HT-29 (cell line): ENCODE measurements at places on chromosomes 6 and 20. TPM values are rescaled to one million over a fixed set of nuclear protein-coding genes. Genes with fewer than 3 reads are reported as not detected.

- peak; percentile 62 for DNase-seq
These were observed 180.3 kb downstream of the ANKRD60 start for GRCh38 chr20:58048096-58048702.

GRCh38 chr20:53814060-53814459 lies 220.4 kb upstream of the ZNF217 start:
- no peak for DNase-seq

DNA sequence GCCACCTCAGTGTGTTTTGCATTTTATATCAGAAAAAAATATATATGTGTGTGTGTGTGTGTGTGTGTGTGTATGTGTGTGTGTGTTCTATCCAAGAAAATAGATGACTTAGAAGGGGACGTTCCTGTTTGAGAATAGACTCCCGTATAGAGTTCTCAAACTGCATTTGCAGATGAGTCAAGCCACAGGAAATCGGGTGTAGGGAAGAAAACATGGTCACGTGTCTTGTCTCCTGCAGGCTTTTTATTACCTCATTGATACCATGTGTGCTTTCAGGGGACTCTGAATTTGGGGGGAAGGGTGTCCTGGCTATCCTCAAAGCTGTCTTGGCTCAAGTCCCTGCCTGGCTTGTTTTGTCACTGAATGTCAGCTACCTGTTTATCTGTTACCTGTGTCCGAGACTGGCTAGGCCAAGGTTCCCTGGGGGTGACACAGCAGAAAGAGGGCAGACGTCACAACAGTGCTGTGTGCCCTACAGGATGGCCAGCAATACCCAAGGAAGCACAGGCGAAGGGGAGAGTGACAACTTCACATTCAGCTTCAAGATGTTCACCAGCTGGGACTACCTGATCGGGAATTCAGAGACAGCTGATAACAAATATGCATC lies 55.7 kb upstream of the NOP56 start:
- no peak for DNase-seq

GRCh38 chr6:113397236-113397635 lies 459.9 kb upstream of the MARCKS start:
- no peak for DNase-seq

DNA sequence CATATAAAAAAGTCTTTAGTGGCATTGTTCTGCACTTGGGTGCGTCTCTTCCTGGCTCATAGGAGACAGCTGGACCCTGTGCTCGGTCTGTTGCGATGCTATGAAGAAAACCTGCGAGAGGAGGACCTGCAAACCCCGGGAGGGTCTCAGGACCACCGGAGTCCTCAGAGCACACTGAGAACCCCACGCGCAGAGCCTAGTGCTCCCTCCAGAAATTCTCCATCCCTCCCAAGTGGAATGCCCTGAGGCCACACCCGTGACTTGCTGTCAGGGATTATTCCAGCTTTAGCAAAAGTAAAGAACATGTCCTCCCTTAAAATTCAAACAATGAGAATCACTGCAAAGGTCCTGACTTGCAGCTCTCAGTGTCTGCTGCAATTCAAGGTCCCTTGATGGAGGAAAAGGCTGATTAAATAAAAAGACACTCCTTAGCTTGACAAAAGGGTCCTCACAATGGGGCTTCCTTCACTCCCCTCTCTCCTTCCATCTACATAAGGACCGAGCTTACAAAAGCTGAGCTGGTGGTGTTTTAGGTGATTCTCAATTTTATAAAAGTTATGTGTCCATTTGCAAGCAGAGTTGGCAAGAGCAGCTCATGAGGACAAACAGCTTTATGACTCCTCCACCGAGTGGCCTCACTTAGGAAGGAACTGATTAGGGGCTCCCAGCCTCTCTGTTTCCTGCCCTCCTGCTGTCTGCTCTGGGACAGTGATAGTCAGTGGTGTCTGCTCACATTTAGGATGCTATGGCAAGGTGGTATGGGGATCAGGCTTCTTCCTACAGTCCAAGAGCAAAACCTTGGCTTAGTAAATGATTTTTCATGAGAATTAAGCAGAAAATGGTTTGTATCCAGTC lies 97.0 kb downstream of the RAMACL start:
- no peak for DNase-seq

DNA sequence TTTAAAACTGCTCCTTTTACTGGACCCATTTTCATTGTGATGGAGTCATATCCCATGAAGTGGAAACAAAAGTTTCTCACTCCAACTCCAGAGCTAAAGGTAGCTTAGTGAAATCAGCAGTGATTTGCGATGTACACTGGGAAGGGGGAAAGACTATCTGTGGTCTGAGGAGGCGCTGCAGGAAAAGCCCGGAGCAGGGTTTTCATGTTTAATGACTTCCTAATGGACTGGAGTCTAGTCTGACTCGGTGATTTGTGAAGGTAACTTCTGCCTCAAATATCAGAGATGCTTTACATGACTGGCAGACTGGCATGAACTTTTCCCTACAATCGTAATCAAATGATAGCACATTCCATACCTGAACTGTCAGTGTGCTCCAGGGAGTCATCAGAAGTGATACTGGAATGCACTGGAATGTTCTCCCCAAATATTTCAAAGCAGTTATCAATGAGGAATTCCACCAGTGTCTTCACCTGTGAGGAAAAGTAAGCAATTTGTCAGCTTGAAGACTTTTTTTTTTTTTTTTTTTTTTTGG lies 7.0 kb downstream of the TAGAP start:
- DNase-seq, result no peak

DNA sequence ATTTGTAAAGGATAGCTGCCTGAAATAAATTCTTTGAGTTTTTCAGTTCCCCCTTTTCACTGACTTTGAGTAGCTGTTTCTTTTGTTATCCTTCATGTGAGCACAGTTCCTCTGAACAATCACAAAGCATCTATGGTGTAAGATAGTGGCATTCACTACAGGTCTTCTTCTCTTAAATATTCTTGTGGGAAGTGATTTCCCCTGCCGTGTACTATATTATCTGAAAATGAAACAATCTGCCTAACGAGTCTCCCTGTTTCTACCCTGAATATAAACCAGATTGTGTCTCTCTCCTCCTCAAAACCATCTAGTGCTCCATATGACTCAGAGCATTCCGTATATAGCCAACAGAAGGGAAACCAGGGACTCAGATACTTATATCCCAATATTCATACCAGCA lies 380.1 kb upstream of the SOX4 start:
- DNase-seq, result no peak

DNA sequence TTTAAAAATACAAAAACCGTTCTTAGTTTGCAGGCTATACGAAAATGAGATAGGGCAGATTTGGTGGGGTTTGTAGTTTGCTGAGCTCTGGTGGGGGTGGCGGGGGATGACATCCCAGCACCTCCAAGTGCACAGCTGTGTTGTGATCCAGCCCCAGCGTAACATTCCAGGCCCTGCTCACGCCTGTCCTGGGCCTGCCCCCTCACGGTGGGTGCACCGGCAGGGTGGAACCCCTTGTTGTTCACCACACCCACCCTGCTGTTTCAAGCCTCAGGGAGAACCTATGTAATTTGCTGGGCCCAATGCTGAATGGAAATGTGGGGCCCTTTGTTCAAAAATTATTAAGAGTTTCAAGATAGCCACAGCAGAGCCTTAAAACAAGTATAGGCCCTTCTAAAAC lies 25.0 kb downstream of the ARMC2 start:
- no peak for DNase-seq

DNA sequence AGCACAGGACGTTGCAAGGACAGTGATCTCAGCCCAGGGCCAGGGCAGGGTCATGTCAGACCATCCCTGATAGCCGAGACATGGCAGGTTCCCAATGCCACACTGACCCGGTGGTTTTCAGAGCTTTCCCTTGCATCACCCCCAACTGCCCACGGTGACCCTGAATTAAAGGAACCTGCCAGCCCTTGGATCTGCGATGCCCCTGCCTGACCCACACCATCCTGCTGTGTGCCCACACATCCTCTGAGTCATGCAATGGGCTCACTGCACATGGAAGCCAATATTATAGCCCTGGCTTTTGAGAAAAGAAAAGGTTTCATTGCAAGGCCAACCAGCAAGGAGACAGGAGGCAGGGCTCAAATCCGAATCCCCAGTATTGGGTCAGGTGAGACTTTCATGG lies 132.6 kb upstream of the CST7 start:
- no peak for DNase-seq

DNA sequence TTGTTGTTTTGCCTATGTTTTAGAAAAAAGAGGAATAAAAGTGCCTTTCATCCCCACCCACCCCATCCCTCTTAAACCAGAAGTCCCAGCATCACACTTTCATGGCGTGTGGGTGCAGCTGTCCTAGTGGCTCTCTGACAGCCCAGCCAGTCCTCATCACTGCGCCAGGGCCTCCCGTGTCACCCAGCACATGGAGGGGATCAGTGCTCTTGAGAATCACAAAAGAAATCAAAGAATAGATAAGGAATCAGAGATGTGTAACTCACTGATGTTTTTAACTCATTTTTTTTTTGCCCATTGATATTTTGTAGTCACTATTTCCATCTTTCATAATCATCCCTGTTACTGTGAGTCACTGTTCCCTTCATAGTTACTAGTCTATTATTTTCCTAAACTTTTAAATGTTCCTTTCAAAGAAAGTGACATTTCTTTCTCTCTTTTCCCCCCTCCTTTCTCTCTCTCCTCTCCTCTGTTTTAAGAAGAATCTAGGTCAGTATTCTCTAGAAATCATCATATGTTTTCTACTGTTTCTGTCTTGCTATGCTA lies 78.6 kb downstream of the AIG1 start:
- no peak for DNase-seq

- DNase-seq, result no peak
These were observed 152.7 kb upstream of the FKBP1C start for GRCh38 chr6:63058601-63059000.

- DNase-seq, result no peak
These were observed 676.0 kb upstream of the MARCKS start for GRCh38 chr6:113181164-113181563.

- peak; percentile 57 for DNase-seq
These were observed 865 bp downstream of the STK38 start for GRCh38 chr6:36546308-36546919.

DNA sequence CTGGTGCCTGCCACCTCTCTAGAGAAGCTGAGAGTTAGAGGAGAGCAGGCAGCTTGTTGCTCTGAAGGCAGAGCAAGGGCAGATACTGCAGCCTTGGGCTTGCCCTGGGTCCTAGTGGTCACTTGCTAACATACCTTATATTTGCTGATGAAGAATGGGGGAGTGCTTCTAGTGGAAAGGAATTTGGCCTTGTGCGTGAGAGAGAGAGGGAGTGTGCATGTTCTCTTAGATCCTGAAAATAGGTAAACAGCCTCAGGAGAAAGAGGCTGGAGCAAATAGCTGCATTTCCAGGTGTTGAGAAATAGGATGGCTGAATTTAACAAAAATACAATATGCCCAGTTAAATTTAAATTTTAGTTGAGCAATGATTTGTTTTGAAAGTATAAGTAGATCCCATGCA lies 724.5 kb upstream of the FLRT3 start:
- no peak for DNase-seq

DNA sequence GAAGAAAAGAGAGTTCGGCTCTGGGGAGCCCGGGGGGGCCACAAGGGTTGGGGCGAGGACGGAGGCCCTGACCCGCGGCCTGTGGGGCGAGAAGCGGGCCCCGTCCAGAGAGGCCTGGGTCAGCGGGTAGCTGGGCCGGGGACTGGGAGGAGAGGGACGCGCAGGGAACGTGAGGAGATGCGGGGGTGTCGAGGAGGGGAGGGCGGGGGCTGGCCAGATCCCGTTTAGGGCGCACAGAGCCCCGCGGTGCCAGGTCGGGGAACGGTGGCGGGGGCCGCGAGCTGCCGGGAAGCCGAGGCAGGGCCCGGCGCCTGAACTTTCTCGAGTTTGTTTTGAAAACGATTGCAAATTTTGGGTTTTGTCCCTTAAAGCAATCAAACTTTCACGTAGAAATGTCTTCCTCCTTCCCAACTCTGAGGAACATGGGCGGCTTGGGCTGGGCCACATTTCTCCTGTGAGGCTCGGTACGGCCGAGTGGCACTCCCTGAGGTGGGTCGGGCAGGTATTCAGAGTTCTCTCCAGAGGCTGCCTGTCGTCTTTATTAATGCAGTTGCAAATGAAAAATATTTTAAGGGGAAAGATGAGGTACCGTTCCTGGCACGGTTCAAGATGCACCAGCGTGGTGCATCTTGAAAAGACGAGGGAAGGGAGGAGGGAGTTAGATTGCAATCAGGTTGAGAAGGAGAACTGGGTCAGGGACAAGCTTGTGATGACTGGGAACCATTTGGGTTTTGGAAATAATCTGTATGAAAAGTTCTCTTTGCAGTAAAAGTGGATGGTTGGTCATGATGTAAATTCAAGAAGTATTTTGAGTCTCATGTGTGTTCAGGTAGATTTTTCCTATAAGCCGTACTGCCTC lies 972 bp downstream of the RNF8 start:
- DNase-seq, result peak; percentile 28

NKX2-2 gene
- total RNA-seq, result 0.16 TPM in 1 of 2 replicates, not detected in the other

KIF13A gene
- 20.4 and 24.4 TPM in 2 replicates for total RNA-seq

EYA4 gene
- total RNA-seq, result not detected in 2 replicates
